ENCODE measurements at places on chromosomes 5 and 9.

DNA sequence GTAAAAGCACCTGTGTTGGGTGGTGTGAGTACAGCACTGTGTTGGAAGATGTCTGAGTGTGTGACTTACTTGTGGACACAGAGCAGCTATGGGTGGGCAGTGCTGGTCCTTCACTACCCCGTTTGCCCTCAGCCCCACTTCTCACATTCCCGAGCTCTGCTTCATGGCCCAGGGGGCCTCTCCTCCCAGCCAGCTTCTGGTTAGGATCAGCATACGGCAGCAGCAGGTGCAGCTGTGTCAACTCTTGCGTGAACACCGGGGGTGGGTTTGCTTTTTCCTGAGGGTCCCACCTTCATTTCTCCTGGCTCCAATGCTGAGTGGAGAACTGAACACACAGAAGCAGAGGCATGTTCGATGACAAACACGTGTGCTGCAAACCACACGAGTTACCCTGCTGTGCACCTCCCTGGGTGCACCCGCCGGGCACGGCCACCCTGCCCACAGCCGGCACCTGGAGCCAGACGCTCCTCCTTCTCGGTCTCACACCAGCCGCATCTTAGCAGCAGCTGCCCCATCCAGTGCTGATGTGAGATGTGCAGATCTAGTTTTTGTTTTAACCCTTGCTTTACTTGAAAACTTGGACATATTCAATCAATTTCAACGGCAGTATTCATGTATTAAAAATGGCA is 14.9 kb upstream of the SLC6A3 start:
- no peak for DNase-seq

- no peak for DNase-seq
Observed at GRCh38 chr5:32326216-32326772, 13.6 kb upstream of the MTMR12 start.

DNA sequence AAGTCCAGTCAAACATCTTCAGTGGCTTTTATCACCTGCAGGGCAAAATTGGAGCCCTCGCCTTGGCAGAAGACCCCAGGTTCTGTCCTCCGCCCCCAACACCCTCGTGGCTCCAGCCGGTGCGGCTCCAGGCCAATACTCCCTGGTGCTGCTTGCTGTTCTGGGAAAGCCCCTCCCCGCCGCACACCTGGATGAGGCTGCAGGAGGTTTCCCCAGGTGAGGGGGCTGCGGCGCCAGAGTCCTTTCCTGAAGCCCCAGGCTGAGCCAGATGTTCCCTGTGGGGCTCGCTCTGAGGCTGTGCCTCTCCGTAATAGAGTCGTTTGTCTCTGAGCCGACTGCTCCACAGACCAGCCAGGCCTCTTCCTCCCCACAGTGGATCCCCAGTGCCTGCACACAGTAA is 375.4 kb upstream of the IRX1 start:
- DNase-seq: no peak

- DNase-seq: no peak
Observed at GRCh38 chr5:91207248-91207647, 175.9 kb downstream of the ARRDC3 start.

DNA sequence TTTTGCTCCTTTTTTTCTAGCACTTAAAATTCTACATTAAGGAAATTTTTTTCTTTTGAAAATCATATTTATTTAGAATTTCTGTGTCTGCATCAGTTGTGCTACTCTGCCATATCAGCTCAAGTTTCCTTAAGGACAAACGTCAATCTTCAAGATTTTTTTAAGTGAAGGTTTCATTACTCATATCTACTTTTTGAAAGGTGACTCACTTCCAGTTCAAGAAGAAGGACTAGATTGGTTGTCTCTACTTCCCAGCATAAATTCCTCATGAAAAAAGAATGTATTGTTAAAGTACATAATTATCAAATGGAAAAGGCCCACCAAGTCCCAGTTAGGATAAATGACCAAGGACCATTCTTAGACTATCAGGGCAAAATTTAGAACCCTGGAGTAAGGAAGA is 626.5 kb downstream of the DMRTA1 start:
- DNase-seq: no peak

DNA sequence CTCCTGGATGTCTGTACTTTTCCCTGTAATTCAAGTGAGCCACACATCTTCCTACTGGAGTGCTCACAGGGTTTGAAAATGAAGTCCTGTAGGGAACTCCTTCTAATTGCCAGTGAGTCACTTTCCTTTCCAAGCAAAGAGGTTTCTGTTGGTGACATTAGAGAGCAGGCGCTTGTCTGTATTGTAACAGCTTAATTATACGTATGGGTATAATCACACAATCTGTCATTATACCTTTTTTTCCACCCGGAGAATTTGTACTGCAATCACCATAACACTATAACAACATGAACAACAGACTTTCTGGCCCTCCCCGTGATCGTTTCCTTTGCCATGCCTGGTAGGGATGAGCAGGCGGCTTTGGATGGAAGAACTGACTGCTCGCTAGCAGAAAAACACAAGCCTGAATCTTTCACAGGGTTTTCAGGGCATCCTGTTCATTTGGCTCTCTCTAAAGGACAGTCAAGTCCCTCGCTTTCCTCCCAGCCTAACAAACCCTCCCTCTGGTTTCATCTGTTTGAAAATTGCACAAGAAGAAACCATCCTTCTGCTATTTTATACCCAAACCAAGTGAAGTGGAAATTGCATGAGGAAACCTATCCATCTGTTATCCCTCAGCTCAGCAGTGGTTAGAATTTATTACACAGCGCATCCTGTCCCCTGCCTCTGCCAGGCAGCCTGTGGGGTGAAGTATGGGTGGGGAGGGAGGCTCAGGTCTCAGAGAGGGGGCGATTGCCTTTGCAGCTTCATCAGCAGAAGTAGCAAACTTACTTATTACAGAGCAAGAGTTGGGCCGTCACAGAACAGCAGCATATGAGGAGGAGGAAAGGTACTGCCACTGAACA is 307.0 kb upstream of the TLE4 start:
- no peak for DNase-seq
